Astrocyte of the hippocampus (primary cell): ENCODE measurements at places on chromosomes 12 and 14.
A peak's percentile ranks its signal among the peaks of the same experiment; 100 is the strongest.

DNA sequence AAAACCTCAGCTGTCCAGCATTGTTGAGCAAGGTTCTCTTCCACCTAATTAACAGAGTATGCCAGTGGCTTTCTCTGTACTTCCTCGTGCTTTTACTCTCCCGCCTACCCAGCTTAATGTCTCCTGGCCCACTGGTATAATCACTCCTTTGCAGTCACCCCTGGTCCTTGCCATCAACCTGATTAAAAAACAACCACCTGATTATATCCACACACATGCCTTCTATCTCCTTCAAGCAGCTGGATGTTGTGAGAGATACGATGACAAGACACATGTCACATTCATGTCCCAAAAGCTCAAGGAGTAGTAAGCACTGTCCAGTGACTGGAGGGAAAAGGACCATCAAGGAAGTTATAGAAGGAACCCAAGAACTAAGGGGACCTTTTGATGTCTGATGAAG, 241.3 kb upstream of the GRIP1 start:
- DNase-seq = no peak

DNA sequence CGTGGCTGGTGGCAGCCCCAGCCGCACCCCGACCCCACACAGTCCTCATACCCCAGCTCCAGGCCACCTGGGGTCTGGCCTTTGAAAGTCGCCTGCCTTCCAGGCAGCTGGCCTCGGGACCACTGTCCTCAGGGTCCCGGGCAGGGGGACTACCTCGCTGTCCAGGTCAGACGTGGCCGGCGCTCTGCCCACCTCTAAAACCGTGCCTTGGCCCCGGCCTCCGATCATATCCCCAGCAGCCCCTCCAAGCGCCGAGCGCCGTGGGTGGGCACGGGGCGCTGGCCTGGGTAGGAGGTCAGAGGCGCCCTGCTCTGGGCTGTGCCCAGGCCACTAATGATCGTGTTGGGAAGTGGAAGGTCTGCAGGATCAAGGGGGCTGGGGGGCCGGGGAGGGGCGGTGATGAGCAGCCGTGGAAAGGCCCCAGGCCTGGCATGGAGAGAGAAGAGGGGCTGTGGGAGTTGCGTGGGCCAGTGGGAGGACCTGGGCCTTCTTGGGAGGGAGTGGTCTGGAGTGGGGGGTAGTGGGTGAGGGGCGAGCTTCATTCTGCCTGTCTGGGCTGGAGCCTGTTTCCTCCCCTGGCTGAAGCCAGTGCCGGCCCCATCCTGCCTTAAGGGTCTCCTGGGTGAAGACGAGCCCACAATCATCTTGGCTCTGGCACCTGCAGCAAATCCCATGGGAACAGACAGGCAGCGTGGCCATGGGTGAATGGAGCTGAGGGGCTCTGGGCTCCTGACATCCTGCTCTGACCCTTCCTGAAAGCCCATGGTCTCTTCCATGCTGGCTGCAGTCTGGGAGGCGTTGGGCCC, 4.9 kb downstream of the TMEM121 start:
- no peak for DNase-seq

GRCh38 chr12:121796855-121797751, 3.6 kb upstream of the RHOF start:
- DNase-seq = peak; percentile 95

DNA sequence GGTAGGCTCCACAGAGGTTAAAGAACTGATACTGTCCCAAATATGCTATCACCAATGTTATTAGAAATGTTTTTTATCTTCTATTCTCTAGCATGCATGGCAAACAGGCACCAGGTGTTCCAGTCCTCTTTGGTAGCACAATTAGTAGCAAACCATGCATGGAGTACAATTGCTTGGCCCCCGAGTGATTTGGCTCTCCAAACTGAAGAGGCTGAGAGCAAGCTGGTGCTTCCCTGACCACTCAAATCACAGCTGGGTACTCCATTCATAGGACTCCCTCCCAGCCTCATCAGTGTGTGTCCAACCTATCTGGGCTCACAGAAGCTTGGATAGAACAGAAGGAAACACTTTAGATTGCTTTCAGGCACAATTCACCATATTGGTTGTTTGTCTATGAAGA, 93.4 kb downstream of the DIO2 start:
- DNase-seq = no peak
